ENCODE measurements at places on chromosomes 6 and 20.
A peak's percentile ranks its signal among the peaks of the same experiment; 100 is the strongest.

DNA sequence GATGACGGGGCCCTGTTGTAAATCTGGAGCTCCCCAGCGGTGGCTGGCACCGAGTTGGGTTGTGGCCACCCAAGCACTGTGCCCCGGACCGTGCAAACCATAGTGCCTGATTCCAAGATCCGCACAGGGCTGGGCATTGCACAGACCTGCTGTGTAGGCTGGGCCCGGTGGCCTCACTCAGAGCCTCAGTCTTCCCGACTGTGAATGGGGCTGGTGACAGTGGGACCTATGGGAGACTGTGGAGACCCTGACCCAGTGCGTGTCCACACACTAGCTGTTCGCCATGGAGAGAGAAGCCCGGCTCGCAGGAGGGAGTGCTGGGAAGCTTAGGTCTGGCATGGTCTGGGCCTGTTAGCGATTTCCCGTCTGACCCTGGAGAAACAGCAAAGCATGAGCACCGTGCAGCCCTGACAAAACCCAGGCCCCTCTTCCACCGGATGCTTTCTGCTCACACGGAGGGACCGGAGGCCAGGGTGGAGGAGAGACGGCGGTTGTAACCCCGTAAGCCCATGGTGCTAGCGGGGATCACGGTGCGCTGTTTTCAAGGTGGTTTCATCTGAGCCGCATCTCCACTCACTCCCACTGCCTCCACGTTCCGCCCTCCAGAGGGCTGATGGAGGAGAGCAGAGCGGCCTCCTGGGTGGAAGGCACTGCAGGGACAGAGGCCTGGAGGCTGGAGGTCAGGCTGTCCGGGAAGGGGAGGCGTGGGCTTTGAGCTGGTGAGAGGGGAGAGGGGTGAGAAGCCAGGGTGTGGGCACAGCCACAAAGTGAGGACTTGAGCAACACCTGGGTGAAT lies 52.2 kb downstream of the SRC start:
- no peak for DNase-seq

DNA sequence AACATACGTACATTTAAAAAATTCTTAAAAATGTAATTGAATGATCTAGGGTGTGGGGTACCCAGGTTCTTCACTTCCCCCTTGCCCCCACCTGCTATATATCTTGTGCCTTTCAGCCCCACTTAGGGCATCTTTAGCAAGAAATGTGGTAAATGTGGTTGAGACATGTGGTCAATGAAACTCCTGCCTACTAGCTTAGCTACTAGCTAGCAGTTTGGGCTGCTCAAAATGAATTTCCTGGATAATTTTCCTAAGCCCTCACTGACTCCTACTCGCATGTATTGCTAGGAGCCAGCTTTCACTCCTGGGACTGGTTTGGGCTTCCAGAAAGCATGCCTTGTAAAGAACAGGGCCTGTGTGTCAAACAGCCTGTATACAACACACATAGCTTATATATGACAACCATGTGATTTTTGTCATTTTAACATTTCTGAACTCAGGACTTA lies 257.3 kb downstream of the ATXN1 start:
- no peak for DNase-seq

GRCh38 chr6:39865011-39865888 lies 69.0 kb downstream of the MOCS1 start:
- peak; percentile 27 for DNase-seq

GRCh38 chr6:108619431-108620197 lies 58.9 kb downstream of the FOXO3 start:
- no peak for DNase-seq

GRCh38 chr6:25229671-25230321 lies 49.4 kb upstream of the CARMIL1 start:
- DNase-seq = no peak

GRCh38 chr20:63081351-63081750 lies 74.6 kb upstream of the BHLHE23 start:
- DNase-seq = no peak

- DNase-seq = no peak
Observed at GRCh38 chr20:38272398-38272797, 11.9 kb upstream of the KIAA1755 start.

DNA sequence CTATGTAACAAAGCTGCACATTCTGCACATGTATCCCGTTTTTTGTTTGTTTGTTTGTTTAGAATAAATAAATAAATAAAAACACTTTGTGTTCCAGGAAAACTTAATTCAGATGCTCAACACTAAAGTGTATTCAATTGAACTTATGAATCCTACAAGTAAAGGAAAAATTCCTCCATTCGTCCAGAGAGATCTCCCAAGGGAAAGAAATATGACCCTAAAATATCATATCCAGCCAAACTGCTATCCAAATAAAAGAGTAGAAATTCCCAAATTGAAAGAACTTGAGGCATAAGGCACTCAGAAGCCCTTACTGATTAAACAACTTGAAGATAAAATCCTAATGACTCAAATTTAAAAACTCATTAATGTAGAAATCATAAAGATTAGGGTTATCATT lies 90.4 kb downstream of the MOXD1 start:
- DNase-seq = no peak

DNA sequence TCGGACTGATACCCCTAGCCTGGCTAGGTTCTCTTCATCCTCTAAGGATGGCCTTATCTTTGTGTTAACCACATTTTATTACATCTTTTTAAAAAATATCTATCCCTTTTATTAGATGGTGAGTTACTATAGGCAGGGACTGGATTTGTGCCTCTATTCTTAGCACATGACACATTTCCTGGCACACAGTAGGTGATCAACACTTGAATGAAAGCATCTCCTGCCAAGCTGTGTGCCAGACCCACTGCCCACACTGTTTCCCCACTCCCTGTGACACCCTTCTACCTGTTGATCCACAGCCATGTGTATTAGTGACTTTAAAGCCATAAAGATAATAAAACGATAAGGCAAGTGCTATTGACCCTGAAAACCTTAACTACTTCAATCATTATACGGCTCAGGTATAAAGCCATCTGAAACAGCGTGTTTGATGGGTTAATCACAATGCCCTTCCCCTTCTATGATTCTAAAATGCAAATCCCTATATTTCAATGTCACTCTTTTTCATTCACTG lies 73.6 kb downstream of the MYLK4 start:
- no peak for DNase-seq

DNA sequence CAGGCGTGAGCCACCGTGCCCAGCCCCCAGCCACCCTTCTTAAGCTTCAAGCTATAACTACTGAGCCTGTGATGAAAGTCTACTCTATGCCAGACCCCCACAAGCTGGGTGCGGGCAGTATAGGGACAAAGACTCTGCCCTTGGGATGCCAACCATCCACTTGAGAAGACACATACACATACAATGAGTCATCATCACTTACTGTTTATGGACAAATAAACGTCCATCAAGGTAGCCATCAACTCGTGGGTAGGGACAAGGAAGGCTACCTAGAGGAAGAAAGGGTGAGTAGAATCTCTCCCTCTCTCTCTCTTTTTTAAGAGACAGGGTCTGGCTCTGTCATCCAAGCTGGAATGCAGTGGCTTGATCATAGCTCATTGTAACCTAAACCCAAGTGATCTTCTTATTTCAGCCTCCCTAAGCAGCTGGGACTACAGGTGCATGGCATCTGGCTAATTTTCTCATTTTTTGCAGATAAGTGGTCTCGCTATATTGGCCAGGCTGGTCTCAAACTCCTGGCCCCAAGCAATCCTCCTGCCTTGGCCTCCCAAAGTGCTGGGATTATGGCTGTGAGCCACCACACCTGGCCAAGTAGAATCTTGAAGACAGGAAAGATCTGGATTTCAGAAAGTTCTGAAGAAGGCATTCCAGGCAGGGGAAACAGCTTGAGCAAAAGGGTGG lies 2.6 kb upstream of the TP53INP2 start:
- DNase-seq = no peak

DNA sequence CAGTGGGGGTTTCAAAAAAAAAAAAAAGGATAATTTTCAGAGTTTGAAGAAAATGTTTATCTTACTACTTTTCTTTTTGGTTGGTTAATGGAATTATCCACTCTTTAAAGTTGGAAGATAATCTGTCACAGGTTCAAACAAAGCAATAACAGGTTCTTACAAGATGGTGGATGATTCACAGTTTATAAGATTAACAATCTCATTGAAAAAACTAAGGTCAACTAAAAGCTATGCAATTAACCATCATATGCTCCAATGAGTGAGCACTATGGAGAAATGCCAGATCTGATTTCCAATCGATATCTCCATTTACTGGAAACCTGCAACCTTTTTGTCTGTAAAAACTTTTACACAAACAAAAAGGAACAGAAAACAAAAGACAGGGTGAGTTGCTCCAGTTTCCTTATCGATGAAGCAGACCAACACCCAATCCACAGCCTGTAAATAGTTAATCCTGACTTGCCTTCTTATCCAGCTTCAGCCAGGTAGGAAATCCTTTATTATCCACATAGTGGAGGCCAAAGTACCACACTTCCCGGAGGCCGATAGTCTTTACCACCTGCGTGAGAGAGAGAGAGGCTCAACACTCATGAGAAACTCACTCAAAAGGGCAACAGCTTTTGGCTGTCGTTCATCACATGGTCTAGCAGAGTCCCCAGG lies 32.4 kb downstream of the EZR start:
- no peak for DNase-seq

DNA sequence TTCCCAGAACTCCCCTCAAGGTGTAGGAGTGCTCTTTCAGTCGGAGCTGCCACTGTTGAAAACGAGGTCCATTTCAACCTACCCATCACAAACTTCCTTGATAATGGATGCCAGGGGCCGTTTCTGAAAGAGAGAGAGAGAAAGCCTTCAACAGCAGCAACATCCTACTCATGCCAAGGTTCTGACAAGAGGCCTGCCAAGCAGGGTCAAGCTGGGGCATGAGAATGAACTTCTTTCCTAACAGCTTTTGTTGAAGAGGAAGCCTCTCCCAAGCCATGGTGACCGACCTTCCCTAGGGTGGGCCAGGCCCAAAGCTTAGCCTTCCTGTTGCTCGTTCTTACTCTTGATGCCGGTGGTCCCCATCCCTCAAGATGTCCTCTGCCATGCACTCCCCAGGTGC lies 12.4 kb downstream of the ELMO2 start:
- no peak for DNase-seq

GRCh38 chr20:5612581-5613301 lies 137.5 kb upstream of the SHLD1 start:
- DNase-seq = no peak

DNA sequence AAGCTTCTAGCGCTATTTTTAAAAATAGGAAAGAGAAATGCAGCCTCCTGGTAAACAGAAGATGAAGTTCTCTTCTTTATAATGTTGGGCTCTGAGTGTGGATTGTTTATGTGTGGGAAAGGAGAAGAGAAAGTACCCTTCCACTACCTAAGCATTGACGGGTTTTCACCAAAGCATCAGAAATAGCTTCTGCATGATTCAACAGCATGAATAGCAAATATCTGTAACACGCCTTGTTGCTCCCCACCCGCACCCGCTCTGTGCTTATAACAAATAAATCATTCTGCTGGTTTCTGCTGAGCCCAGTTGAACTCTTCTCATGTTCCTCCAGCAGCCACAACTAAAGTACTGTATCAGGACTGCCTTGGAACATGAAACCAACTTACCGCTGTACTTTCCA lies 20.7 kb downstream of the TXLNB start:
- no peak for DNase-seq

- DNase-seq = no peak
Observed at GRCh38 chr20:44496976-44497375, 21.3 kb downstream of the TTPAL start.

- DNase-seq = no peak
Observed at GRCh38 chr6:169846286-169847056, 95.0 kb downstream of the ERMARD start.

DNA sequence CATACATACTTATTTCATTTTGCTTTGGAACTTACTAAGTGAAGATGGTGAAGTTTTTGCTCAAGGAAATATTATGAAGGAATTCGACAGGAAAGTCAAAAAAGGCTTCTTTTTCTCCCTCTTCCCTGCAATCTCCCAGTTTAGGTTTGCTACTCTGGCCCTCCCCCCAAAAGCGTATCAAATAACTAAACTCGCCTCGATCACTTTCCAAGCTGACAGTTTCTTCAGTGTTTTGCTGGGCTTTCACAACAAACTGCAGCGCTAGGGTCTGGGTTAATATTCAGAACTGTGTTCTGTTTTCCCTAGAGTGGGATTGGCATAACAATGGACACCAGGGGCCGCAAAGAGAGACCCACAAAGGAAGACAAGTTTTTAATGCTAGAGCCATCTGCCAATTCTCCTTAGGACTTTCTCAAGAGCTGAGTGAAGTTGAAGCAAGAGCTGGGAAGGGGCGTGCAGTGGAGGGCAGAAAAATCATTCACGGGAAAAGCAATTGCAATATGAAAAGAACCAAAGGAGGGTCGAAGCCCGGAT lies 57.8 kb downstream of the ATP9A start:
- DNase-seq = no peak

GRCh38 chr6:167306401-167306998 lies 15.4 kb downstream of the UNC93A start:
- no peak for DNase-seq

GRCh38 chr6:32908897-32909296 lies 31.9 kb downstream of the HLA-DMB start:
- no peak for DNase-seq

DNA sequence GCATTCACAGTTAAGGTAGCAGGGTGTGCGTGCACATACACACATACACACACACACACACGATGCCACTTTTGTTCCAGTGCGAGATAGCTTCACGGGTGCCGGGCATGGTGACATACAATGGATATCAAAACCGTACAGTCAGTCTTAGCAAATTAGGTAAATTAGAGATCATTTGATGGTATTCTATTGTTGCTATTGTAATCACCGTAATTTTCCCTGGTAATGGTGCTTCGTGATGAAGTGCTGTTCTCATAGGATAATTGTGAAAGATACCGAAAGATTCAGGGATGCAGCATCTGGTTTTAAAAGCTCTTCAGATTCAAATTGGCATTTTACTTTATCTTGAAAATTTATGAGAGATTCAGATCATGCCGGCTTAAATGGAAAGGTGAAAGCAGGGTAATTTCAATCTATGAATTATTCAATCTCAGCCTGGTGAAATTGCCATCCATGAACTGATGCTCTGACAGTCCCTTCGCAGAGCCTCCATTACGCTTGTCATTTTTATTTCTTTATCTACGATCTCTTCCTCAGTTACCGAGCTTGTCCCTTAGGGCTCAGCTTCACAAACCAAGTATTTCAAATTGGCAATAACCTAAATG lies 71.3 kb upstream of the SOX4 start:
- DNase-seq = no peak

DNA sequence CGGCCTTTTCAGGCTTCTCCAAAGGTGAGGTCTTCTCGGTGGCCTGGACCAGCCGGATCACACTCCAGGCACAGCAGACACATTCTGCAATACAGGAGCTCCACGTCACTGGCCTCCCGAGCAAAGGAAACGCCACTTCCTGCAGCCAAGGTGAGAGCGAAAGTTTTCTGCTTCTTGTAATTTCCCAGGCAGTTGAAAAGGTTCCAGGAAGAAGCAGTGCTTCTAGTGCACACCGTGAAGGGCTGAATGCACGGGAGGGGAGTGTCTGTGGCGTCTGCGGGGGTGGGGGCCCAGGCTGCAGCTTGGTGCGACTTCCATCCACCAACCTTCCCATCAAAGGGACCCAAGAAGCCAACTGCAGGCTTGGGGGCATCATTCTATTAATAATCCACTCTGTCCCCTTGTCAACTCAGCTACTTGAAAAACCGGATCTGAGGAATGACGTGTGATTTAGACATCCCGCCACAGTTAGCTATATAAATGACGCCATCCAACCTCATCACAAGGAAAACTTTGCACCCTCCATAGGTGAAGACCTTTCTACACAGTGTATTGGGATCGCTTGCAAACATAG lies 61.1 kb downstream of the NFATC2 start:
- no peak for DNase-seq

Measured in stimulated activated CD4-positive, alpha-beta T cell treated with anti-CD3 and anti-CD28 coated beads, Interleukin-1b, Interleukin-23, amount 100 ng/mL, for 1 hour (primary cell).